CD4-positive, alpha-beta T cell treated with Interleukin-10 for 1 hour (primary cell): ENCODE measurements at places on chromosomes 13 and 19.

- peak; percentile 63 for DNase-seq
Measured at GRCh38 chr13:41492432-41493260, 35.3 kb downstream of the RGCC start.

GRCh38 chr13:81795710-81796109 is 1454.8 kb upstream of the SPRY2 start:
- no peak for DNase-seq

GRCh38 chr19:33273065-33273736 is 29.1 kb downstream of the CEBPA start:
- no peak for DNase-seq

GRCh38 chr13:58051807-58052375 is 420.3 kb downstream of the PCDH17 start:
- no peak for DNase-seq

GRCh38 chr19:4138445-4138844 is 14.5 kb upstream of the MAP2K2 start:
- no peak for DNase-seq

GRCh38 chr13:31096654-31097302 is 64.9 kb downstream of the HSPH1 start:
- DNase-seq = no peak

GRCh38 chr19:49528211-49528771 is 488 bp downstream of the RCN3 start:
- no peak for DNase-seq

DNA sequence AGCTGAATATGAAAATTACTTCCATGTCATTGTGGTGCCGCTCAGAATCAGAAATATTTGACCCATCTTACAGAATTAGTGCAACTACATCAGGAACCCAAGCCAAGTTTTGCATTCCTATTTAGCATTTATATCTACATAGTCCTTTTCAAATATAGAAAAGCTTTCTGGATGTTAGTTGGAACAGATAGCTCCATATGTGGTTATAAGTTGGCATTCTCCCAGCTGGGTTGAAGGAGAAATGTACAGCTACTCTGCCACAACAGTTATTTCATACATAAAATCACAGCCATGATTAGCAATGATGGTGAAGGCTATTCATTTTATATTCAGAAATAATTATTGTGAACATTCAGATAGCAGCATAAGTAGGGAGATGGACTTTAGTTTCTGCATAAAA is 28.2 kb downstream of the HPN start:
- DNase-seq = no peak

- DNase-seq = no peak
Measured at GRCh38 chr13:26919311-26919710, 158.7 kb upstream of the GPR12 start.

DNA sequence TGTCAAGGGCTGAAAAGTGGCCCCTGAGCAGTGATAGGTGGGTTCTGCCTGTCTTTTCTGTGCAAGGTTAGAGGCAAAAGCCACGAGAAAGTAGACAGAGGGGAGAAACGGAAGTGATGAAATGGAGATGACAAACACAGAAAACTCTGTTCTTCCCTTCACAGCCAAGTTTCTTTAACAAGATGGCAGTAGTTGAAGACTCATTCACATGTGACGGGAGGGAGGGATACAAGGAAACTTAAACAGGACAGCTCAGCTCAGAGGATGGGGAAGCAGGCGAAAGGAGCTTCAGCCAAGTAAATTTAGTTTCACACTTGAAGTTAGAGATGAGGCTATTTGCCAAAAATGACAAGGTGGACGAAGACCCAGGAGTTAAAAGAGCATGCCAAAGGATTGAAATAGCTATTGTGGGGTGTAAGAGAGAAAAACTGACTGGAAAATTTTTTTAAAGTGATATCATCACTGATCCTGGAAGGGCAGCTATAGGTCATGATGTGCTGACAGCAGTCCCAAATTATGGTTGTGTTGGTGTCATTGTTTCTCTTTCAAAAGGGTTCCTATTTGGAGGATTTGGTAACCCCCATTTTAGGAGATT is 347.9 kb downstream of the EFNB2 start:
- no peak for DNase-seq

DNA sequence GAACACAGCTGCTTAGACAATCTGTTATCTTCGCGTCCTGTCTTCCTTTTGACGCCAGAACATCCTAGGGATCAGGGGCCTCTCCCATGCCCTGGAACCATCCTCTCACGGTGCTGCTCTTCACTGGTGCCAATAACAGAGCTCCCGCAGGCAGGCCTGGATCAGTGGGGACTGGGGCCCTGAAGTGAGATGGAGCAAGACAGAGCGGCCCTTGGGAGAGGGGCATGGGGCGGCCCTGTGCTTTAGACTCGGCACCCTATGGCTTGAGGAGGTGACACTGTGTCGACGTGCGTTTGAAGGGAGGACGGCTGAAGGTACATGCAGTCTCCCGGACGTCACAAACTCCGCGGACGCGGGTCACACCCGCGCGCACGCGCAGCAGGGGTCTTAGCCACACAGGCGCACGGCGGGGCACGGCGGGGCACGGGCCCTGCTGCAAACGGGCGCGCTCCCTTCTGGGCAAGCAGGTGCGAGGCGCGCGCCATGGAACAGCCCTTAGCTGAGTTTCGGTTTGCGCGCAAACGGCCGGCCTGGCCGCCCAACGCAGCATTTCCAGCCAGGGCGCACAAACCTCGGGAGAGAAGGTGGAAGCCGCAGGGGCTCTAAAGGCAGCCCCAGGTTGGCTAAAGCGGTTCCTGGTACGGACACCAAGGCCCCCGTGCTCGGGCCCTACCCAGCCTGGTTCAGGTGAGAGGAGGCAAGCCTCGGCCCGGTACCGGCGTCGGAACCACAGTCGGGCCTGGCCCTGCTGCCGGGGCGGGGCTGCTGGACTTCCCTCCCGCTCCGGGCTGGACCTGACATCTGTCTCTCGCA is 16.5 kb upstream of the RNF17 start:
- no peak for DNase-seq

DNA sequence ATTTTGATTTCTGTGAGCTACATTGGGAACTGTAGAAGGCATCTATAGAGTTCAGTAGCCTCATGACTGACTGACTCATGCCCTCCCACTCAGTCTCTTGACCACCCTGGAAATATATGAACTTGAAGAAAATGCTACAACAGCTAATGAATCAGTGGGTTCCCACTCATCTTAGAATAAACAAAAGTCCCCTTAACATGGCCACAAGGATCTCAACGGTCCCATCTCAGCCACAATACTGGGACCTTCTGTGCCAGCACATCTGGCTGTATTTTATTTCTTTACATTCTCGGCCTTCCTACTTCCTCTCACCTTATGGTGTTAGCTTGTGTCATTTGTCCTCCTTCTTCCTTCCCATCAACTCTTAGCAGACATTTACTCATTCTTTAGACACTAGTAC is 619.8 kb downstream of the DCT start:
- DNase-seq = no peak

GRCh38 chr19:2507109-2507508 is 31.2 kb downstream of the GADD45B start:
- peak; percentile 62 for DNase-seq

GRCh38 chr13:91740756-91741155 is 342.3 kb downstream of the GPC5 start:
- no peak for DNase-seq

DNA sequence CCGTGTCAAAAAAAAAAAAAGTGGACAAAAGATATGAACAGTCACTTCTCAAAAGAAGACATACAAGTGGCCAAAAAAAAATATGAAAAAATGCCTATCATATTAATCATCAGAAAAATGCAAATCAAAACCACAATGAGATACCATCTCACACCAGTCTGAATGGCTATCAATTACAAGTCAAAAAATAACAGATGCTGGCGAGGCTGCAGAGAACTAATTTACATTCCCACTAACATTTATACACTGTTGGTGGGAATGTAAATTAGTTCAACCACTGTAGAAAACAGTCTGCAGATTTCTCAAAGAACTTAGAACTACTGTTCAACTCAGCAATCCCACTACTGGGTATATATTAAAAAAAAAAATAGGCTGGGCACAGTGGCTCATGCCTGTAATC is 26.5 kb upstream of the FOXO1 start:
- DNase-seq = no peak

- peak; percentile 12 for DNase-seq
Measured at GRCh38 chr19:41811036-41811435, 14.6 kb downstream of the CEACAM3 start.

- no peak for DNase-seq
Measured at GRCh38 chr19:35260694-35261304, 8.0 kb upstream of the USF2 start.

- DNase-seq = no peak
Measured at GRCh38 chr19:14565298-14565679, 6.6 kb downstream of the NDUFB7 start.

DNA sequence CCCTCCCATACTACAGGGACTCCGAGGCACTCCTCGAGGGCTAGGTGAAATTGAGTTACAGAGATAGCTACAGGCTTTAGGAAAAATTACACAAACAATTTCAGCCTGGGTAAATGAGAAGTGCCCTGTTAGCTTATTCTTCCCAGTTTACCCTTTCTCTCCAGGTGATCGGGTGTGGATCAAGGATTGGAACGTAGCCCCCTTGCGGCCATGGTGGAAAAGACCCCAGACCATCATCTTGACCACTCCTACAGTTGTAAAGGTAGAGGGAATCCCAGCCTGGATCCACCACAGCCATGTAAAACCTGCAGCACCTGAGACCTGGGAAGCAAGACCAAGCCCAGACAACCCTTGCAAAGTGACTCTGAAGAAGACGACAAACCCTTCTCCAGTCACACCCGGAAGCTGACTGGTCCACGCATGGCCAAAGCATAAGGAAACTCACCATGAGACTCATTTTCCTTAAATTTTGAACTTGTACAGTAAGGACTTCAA is 600.6 kb downstream of the UQCRFS1 start:
- DNase-seq = no peak

DNA sequence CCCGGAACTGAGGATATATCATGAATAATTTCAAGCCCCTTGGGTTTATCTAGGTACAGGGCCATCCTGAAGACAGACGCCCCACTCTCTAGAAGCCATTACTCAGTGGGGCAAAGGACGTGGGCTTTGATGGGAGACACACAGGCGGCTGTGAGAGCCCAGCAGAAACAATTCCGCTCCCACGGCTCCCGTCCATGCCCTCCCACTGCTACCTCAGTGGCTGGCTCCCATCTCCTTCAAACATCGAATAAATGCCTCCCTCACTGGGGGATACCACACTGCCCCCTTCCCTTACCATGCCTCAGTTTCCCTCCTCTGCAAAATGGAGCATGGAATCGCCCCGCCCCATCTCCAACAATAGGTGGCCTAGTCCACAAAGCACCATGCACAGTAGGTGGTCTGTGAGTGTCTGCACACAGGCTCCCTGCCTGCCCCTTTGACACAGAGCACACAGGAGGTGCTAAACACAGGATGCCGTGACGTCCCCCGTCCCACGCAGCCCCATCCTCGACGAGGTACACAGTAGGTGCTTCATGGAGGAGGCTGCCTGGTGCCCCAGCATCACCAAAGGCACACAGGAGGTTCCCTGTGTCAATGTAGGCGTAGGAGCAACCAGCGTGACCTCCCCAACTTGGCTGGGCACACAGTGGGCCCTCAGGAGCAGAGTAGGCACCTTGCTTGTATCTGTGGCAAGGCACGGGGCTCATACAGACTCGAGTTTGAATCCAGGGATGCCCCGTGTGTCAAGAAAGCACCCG is 46.0 kb downstream of the PTPRS start:
- DNase-seq = no peak

DNA sequence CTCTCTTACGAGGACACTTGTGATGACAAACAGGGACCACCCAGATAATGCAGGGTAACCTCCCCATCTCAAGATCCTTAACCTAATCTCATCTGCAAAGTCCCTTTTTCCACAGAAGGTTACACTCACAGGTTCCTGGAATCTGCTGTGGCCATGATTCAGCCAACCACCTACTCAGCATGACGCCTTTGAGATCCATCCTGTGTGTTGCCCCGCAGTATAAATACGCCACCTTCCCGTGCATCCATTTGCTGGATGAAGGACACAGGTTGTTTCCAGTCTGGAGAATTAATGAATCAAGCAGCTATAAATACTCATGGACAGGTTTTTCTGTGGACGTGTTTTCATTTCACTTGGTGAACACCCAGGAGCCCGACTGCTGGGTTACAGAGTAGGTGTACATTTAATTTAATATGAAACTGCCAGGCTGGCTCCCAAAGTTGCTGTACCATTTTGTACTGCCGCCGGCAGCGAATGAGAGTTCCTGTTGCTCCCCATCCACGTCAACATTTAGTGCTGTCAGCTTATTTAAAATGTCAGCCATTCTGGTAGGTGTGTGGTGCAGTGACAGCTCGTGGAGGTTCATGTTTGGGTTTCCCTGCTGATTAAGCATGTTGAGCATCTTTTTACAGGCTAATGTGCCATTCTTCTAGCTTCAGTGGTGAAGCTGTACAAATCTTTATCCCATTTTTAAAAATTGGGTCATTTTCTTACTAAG is 40.2 kb downstream of the ELL start:
- no peak for DNase-seq

GRCh38 chr19:28247243-28247642 is 965.7 kb downstream of the UQCRFS1 start:
- DNase-seq = no peak

DNA sequence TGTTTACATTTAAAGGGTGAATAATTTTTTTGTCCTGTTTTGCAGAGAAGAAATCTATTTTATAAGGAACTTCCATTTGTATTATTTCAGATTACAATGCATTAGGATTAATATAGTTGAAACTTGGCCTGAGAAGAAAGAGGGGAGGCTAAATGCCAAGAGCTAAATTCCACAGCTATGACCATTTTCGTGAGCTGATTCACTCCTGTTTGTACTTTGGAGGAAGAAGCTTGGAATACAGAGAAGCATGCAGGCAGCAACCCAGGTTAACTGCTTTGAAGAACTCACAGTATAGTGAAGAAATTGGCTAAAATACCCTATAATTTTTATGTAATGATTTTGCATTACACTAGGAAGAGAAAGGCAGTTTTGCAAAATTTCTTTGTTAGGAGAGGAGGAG is 309.4 kb upstream of the KLF12 start:
- no peak for DNase-seq

GRCh38 chr13:53041968-53042516 is 13.4 kb downstream of the OLFM4 start:
- no peak for DNase-seq

DNA sequence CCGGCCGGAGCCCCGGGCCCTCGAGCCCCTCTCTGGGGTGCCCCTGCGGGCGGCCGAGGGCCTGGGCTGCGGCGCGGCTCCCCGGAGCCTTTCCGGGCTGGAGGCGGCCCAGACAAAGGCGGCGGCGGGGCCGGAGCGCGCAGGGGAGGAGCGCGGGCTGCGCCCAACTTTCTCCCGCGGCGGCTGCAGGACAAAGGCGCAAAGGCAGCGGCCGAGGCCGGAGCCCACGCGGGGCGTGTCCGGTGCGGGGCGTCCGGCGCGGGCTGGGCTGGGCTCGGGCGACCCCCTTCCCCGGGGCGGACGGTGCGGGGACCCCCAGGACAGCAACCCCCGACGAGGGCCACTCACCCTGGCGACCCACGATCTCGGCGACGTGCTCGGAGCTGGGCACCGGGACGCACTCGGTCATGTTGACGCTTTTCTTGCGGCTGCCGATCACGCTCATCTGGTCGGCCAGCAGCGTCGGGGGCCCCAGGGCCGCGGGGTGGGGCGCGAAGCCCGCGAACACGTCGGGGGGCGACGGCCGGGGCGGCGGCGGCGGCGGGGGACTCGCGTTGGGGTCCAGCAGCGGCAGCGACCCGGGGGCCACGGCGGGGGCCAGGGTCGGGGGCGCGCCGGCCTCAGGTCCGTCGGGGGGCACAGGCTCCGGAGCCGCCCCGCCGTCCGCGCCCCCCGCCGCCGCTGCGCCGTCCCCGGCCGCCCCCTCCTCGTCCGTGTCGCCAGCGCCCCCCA is 843 bp downstream of the MEX3D start:
- DNase-seq = no peak

GRCh38 chr19:11693505-11694499 is 44.9 kb downstream of the ZNF823 start:
- no peak for DNase-seq
